ENCODE measurements at places on chromosomes 1 and 21.

- no peak for DNase-seq
These were observed 564.5 kb upstream of the PTBP2 start for GRCh38 chr1:96157101-96157500.

DNA sequence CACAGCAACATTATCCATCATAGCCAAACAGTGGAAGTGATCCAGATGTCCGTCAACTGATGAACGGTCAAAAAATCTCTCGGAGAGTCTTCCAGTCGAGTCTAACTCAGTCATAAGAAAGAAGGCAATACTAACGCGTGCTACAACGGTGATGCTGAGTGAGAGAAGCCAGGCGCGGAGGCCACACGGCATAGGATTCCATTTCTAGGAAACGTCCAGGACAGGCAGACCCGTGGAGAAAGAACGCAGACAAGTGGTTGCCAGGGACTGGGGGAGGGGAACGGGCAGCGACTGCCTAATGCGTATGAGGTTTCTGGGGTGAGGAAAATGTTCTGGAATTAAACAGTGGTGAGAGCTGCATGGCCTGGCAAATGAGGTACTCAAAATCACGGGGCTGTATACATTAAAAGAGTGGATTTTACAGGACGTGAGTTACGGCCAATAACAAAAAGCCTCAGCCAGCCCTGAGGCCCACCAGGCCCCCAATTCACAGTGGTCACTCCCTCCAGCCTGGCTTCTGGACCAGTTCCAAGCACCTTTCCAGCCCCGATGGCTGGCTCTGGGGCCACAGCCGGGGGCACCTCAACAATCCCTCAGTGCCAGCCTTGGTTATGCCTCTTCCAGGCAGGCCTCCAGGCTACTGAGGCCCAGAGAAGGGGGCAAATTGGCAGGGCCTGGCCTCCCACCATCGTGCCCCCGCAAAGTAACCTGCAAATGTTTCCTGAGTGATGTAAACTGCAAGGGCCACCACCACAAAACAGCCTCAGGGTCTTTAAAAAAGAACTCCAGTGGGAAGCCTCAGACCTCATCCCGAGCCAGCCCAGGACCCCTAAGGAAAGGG is 3.4 kb downstream of the WNT9A start:
- DNase-seq: no peak

DNA sequence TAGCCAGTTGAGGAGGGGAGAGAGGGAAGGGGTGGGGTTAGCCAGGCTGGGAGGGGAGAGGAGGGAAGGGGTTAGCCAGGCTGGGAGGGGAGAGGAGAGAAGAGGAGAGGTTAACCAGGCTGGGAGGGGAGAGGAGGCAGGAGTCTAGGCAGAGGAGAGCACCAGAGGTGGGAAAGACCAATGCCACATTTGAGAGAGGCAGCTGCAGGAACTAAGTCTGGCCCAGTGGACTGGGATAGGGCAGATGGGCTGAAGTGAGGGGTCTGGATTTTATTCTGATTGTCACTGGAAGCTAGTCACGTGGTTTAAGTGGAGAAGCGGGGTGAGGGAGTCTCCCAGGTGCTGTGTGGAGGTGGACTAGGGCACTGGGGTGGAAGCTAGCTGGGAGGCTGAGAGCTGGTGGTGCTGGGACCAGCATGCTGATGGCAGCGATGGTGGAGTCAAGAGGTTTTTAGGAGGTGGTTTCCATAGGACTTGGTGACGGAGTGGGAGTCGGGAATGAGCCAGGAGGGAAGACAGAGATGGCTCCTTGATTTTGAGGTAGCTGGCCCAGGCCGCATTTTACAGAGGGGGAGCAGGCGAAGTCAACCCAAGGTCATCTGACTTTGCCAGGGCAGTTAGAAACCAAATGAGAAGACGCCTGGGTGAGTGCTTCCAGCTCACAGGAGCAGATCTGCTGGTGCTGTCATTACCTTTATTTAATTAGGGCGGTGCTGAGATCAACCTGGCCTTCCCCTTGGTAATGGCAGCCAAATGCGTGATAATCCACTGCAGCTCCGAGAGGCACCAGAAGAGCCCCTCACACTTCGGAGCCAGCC is 42.8 kb downstream of the DISP3 start:
- no peak for DNase-seq

- no peak for DNase-seq
These were observed 97.8 kb downstream of the EBNA1BP2 start for GRCh38 chr1:43074244-43074643.

DNA sequence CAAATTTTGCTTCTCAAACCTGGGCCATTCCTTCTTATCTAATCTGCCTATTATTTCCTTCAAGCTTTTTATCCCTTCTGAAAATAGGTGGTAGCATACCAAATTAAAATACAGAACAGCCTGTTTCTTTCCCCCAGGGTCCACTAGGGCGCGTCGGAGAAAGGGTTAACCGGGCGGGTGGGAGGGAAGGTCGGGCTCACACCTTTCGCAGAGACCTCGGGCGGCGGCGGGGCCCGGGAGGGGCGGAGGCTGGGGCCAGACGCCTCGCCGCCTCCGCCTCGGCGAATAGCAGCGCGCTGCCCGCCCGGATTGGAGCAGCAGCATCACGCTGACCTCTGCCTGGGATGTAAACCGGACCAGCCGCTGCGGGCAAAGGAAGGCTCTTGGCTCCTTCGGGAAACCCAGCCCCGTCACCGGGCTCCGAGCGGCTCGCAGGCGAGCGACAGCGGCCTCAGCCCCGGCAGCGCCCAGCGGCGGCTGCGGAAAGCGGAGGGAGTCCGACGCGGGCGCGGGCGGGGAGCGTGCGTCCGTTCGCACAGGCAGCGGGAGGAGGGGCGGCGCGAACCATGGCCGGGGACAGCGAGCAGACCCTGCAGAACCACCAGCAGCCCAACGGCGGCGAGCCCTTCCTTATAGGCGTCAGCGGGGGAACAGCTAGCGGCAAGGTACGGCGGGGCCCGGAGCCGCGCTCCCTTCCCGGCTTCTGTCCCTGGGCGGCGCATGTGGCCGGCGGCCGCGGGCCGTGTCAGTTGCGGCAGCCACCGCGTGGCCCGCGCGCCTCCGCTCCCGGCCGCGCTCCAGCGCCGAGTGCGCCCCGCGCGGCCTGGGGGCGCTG is at the start of gene UCK2:
TSS of gene UCK2 (plus strand) at position 347 of the 835 bp plus-strand sequence. CDS start at position 567, 220 bp downstream.
- DNase-seq: peak; percentile 76

Data from fibroblast of skin of right biceps (primary cell).